CD4-positive, CD25-positive, alpha-beta regulatory T cell (primary cell): ENCODE measurements at places on chromosomes 3 and 15. TPM values are rescaled to one million over a fixed set of nuclear protein-coding genes. Genes with fewer than 3 reads are reported as not detected.

P2RY12 gene
- not detected for polyA plus RNA-seq

PLSCR5 gene
- polyA plus RNA-seq = not detected

CTNNB1 gene
- polyA plus RNA-seq = 46.6 TPM

SLC24A5 gene
- polyA plus RNA-seq = not detected

LRTM1 gene
- not detected for polyA plus RNA-seq

HEG1 gene
- 2.3 TPM for polyA plus RNA-seq

RAP2B gene
- 18.8 TPM for polyA plus RNA-seq
